ENCODE measurements at places on chromosomes 2 and 18.

DNA sequence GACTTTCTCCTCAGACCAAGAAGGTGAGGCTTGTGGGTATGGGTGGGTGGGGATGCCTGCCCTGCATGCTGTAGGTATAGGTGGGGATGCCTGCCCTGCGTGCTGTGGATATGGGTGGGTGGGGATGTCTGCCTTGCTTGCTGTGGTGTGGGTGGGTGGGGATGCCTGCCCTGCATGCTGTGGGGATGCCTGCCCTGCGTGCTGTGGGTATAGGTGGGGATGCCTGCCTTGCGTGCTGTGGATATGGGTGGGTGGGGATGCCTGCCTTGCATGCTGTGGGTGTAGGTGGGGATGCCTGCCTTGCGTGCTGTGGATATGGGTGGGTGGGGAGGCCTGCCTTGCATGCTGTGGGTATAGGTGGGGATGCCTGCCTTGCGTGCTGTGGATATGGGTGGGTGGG lies 278.4 kb downstream of the NEDD4L start:
- no peak for DNase-seq

DNA sequence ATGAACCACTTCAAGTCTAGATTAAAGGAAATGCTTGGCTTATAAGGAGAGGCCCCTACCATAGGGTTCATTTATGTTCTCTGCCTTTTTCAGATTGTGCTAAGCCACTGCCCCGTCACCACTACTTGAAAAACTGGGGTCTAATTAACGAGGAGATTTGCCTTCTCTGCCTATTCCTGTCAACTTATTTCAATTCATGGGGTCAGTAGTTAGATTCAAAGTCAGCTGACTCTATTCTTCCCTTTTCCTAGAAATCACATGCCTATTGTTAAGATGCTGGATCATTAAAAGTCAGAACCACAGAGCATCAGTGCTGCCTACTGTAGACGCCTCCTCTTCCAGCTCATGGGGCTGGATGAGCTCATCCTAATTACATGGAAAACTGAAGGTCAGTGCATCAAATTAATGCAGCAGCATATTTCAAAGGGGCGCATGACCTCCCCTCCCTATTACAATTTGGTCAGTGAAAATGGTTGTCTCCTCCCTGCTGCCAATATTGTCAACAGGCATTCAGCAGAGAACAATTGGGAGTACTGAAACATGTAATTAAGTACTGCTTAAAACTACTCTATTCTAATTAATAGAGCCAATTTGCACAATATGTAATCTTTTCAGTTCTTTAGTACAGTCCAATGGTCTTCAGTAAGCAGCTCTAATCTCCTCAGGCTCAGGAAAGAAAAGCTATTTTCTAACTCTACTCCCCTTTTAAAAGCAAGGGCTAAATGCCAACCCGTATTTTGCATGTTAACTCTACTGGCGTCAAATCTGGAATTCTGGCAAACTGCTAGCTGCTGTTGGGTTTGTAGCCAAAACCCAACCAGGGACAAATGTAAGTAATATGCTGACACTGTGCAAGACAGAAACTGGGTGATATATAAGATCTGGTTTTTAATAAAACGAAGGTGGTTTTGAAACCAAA lies 117.4 kb upstream of the ITGB6 start:
- DNase-seq = no peak

DNA sequence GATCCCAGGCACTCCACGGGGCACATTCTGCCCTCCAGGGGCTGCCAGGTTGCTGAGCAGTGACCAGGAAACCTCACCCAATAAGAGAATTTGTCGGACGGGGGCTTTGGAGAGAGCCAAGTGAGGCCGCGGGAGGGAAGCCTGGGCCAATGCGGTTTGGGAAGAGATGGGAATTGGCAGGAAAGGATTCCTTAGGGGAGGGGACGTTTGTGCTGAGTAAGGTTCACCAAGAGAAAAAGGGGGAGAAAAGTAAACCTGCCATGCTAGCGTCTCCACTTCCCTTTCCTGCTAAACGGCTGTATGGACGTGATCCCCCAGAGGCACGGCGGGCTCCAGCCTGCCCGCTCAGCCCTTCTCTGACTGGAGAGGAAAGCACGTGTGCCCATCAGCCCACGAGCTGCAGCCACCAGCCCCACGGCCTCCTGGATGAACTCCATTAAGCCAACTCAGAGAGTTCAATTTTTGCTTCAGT lies 194.4 kb upstream of the ID2 start:
- DNase-seq = no peak

- DNase-seq = no peak
These were observed 40.3 kb downstream of the RBMS1 start for GRCh38 chr2:160453111-160453820.

DNA sequence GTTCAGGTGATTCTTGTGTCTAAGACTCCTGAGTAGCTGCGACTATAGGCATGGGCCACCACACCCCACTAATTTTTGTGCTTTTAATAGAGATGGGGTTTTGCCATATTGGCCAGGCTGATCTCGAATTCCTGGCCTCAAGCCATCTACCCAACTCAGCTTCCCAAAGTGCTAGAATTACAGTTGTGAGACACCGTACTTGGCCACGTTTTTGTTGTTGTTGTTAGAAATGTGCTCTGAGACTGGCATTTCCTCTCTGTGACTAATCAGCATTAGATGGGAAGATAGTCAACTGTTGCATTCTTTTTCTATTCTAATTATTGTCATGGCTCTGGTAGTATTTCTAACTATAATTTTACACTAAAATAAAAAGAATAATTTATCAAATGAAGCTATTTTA lies 191.7 kb downstream of the CAMKMT start:
- peak; percentile 73 for DNase-seq
